NCI-H1417 (cell line): ENCODE measurements at places on chromosomes 6 and 20.
A peak's percentile ranks its signal among the peaks of the same experiment; 100 is the strongest.

DNA sequence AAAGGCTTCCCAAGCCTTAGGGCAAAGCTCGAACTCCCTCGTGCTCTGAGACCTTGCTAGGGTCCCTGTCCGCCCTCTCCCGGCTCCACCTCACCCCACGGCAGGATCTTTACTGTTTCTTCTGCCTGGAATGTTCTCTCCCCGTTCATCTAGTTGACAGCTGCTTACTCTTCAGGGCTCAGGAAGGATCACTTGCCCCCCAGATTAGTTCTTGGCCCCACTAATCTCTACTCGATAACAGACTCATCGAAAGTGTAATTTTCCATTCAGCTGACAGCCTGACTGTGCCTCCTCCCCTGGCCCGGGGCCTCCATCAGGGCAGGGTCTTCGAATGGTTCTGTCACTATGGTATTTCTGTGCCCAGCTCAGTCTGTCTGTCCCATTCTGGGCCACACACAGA lies 3.1 kb downstream of the MAP1LC3A start:
- no peak for DNase-seq

DNA sequence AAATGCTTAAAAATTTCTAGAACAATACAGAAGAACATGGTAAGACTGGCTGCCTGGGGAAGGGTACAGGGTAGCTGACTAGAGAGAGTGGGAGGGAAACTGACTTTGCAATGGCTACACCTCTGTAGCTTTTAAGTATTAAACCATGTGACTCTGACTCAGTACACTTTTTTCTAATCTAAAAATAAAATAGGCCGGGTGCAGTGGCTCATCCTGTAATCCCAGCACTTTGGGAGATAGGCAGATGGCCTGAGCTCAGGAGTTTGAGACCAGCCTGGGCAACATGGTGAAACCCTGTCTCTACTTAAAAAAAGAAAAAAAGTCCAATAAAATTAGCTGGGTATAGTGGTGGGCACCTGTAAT lies 18.5 kb downstream of the ATP9A start:
- no peak for DNase-seq

GRCh38 chr20:12788632-12789299 lies 220.0 kb upstream of the SPTLC3 start:
- DNase-seq, result no peak

- peak; percentile 21 for DNase-seq
These were observed 5.1 kb downstream of the HLA-DMA start for GRCh38 chr6:32947552-32948465.

DNA sequence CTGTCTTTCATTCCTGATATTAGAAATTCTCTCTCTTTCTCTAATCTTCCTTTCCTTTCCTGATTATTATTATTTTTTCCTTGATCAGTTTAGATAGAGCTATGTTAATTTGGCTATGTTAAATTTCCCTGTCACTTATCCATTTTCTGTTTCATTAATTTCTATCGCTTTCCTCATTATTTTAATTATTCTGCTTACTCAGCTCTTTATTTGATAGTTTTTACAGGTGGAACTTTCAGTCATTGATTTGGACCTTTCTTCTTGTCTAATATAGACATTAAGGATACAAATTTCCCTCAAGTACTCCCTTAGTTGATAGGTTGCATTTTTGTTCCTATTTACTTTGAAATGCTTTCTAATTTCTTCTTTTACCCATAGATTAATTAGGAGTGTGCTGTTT lies 442.3 kb downstream of the CDH26 start:
- DNase-seq, result no peak

- no peak for DNase-seq
These were observed 62.4 kb upstream of the NELFCD start for GRCh38 chr20:58918621-58919020.

GRCh38 chr20:36956674-36957073 lies 5.2 kb upstream of the SAMHD1 start:
- no peak for DNase-seq

- DNase-seq, result no peak
These were observed 53.5 kb upstream of the BMP6 start for GRCh38 chr6:7672066-7673062.

DNA sequence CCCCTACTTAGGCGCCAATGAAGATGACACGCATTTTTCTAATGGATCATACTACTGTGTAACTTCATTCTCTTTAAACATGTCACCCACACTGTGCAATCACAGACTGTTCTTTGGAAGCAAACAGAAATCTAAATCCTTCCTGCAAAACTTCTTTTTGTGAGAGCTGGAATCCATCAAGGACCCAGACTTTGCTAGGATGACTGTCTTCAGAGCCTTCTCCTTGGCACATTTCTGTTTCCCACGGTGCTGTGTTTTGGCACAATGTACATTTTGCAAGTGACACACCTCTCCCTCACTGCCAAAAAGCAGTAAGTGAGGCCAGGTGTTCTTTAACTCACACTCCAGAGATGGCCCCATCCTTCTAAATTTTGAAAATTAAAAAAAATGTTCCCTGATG lies 21.7 kb upstream of the TAGAP start:
- DNase-seq, result no peak

DNA sequence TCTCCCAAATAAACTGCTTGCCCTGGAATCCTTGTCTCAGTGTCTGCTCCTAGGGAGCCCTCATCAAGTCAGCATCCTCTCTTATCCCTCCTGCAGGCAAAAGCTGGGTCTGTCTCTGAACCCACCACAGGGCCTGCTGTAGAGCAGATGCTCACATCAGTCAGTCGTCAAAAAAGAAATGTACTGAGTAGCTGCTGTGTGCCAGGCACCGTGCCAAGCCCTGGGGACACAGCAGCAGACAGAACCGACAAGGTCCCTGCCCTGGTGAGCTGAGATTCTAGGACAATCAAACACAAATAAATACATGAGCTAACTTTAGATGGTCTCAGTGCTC lies 68.5 kb downstream of the EYA2 start:
- DNase-seq, result no peak

DNA sequence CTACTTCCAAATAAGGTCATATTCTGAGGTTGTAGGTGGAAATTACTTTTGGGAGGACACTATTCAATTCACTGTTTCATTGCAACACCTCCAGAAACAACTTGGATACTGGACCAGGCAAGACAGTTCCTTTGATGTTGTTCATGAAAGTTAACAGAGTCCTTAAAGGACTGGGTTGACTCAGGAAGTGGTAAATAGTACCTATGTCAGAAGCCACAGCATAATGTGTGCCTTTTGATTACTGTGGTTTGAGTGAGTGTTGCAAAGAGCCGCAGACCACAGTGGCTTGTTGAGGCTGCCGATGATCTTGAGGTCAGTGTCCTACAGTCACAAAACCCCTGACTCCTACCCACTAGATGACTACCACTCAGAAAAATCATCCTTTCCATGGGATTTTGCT lies 10.9 kb downstream of the IL20RA start:
- DNase-seq, result no peak

DNA sequence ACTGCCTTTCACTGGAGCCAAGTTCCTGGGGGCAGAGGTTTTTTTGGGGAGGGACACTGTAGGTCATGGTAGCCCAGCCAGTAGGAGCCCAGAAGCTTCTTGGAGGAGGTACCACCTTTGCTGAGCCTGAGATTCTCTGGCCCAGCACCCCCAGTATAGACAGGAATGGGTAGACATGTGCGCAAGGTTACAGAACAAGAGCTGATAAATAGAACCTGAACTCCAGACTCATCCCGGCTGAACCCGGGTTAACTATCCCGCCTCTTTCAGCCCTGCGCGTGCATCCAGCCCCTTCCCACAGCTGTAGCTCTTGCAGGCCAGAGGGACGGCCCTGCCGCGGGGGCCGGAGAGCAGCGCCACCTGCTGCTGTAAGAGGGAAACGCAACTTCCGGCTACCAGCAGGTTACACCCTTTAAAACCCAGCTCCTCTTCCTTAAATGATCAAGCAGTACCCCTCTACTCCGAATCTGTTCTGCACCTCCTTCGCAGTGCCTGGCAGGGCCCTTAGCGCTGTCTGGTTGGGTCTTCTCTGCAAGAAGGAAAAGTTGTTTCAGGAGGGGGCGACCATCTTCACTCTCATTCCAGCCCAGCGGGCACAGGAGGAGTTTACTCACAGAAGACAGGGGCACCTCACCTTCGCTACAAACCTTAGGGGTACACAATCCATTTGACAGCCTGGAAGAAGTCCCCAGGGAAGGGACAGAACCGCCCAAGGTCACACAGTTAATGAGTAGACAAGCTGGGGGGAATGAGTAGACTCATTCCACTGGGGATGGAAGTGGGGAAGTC lies 7.5 kb downstream of the SRXN1 start:
- DNase-seq, result peak; percentile 45

GRCh38 chr6:52691718-52692117 lies 20.8 kb downstream of the TMEM14A start:
- no peak for DNase-seq

GRCh38 chr6:130969166-130969565 lies 93.9 kb downstream of the EPB41L2 start:
- no peak for DNase-seq

DNA sequence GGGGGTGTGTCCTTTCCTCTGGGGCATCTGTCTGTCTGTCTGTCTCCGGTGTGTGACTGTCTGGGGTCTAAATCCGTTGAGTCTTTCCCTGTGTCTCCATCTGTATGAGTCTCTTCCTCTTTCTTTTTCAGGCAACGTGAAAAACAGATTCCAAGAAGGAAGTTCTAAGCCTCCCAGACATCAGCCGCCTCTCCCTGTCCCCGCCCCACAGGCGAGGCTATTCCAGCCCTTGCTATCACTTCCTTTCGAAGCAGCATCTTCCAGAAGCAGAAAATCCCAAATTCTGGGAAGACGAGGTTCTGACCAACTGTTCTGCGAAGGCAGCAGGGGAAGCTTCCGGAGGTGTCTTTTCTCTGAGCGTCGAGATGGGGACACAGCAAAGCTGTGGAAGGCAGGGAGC lies 34.0 kb downstream of the PMEPA1 start:
- no peak for DNase-seq

DNA sequence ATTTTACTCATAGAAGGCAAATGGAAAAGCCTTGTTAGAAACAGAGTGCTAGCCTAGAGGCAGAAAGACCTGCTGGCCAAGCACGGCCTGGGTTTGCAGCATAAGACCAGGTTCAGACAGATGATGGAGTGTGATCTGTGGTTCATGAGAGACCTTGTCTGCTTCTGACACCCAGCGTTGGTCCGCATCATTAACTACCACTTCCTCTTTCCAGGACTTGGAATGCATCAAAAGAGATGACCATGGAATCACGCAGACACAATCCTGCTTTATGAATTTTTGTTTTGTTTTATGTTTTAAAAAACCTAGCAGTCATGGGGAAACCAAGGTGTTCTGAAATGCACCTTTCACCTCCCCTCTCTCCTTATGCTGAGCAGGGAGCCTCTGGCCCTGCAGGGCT lies 76.8 kb upstream of the SYNDIG1 start:
- DNase-seq, result no peak

GRCh38 chr6:70813885-70814284 lies 143.0 kb downstream of the B3GAT2 start:
- no peak for DNase-seq

DNA sequence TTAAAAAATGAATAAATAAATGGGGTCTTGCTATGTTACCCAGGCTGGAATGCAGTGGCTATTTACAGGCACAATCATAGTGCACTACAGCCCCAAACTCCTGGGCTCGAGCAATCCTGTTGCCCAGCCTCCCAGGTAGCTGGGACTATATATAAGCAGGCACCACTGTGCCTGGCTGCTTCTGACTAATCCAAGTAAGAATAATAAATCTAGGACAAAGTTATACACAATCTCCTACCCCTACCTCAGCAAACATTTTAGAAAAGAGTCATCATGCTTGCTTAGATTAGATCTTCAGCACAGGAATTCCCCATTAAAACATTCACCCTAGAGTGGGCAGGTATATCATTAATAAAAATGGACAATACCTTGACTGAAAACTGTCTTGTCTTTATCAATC lies 124.6 kb downstream of the REV3L start:
- DNase-seq, result no peak

GRCh38 chr20:7248281-7249201 lies 481.1 kb downstream of the BMP2 start:
- no peak for DNase-seq

GRCh38 chr20:34538671-34539123 lies 19.8 kb upstream of the MAP1LC3A start:
- no peak for DNase-seq

- no peak for DNase-seq
These were observed 156.7 kb downstream of the LPA start for GRCh38 chr6:160507420-160507819.

- peak; percentile 53 for DNase-seq
These were observed 48.7 kb downstream of the NCOA7 start for GRCh38 chr6:125839471-125839870.
